ENCODE measurements at places on chromosomes 4 and X. TPM values are rescaled to one million over a fixed set of nuclear protein-coding genes. Genes with fewer than 3 reads are reported as not detected.

DNA sequence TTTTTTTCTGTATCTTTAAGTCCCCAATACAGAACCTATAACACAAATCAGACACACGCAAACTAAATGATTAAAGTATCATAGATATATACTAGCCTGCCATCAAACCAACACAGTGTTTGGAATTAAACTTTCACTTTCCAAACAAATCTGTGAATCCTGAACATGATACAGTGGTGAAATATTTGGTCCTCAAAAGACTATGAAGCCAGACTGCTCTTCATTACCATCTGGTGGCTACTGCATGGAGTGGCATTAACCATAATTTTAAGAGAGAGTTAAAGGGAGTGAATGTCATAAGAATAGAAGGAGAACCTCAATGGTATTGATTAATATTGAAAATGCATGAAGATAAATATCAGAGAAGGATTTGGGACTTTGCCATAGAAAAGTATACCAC, 9.2 kb upstream of the GABRA4 start:
- DNase-seq: no peak

DNA sequence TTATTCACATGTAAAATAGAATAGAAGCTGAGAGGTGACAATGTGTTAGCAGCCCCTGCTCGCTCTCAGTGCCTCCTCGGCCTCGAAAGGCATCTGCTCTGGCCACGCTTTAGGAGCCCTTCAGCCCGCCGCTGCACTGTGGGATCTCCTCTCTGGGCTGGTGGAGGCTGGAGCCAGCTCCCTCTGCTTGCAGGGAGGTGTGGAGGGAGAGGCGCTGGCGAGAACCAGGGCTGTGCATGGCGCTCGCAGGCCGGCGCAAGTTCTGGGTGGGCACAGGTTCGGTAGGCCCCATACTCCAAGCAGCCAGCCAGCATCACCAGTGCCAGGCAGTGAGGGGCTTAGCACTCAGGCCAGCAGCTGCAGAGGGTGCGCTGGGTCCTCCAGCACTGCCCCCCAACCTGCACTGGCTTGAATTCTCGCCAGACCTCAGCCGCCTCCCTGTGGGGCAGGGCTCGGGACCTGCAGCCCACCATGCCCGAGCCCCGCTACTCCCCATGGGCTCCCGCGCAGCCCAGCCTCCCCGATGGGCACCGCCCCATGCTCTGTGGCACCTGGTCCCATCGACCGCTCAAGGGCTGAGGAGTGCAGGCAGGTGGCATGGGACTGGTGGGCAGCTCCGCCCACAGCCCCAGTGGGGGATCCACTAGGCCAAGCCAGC, 1346.7 kb upstream of the IGFBP7 start:
- no peak for DNase-seq

KIAA1210 gene
- not detected for total RNA-seq

- DNase-seq: no peak
These were observed 22.4 kb downstream of the FLNA start for GRCh38 chrX:154352012-154352401.

GRCh38 chr4:40672528-40673522, 43.2 kb upstream of the RBM47 start:
- DNase-seq: no peak

FREM3 gene
- 0.14 TPM for total RNA-seq

DNA sequence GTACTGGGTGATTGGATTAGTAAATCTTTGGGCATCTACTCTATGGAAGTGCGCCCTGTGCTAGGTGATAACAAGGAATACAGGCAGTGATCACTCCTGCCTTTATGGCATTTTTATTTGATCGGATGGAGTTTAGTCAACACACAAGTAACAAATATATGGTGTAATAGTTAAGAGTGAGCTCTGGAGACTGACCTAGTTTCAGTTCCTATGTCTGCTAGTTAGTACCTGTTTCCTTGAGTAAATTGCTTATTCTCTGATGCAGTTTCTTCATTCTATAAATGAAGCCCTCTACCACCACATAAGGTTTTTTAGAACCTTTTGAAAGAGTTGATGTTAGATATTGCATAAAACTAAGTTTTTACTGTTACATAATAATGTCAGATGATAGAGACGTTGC, 134.6 kb downstream of the KDM6A start:
- no peak for DNase-seq

- DNase-seq: no peak
These were observed 163.2 kb downstream of the ANK2 start for GRCh38 chr4:113212613-113213012.

- DNase-seq: no peak
These were observed 401.4 kb upstream of the NR3C2 start for GRCh38 chr4:148843625-148844024.

Data from thoracic aorta (tissue), 2 donors.